ENCODE measurements at places on chromosomes 6 and 20.

GRCh38 chr20:58056921-58057686 lies 171.3 kb downstream of the ANKRD60 start:
- DNase-seq = no peak

DNA sequence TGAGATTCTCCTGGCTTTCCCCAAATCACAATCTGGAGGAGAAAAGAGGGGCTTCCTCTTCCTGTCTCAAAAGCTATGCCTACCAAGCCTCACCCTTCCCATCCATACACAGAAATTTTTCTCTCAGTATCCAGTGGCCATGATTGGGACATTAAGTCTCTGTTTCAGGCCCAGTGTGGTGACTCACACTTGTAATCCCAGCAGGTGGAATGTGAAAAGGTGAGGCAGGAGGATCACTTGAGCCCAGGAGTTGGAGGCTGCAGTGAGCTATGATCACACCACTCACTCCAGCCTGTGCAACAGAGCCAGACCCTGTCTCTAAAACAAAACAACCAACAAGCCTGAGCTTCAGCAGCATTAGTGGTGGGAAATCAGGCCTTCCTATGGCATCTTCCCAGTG lies 210.0 kb downstream of the OGFRL1 start:
- DNase-seq = no peak

- no peak for DNase-seq
These were observed 65.4 kb upstream of the MAFB start for GRCh38 chr20:40754339-40754943.

- no peak for DNase-seq
These were observed 32.4 kb downstream of the NINL start for GRCh38 chr20:25552977-25553376.

DNA sequence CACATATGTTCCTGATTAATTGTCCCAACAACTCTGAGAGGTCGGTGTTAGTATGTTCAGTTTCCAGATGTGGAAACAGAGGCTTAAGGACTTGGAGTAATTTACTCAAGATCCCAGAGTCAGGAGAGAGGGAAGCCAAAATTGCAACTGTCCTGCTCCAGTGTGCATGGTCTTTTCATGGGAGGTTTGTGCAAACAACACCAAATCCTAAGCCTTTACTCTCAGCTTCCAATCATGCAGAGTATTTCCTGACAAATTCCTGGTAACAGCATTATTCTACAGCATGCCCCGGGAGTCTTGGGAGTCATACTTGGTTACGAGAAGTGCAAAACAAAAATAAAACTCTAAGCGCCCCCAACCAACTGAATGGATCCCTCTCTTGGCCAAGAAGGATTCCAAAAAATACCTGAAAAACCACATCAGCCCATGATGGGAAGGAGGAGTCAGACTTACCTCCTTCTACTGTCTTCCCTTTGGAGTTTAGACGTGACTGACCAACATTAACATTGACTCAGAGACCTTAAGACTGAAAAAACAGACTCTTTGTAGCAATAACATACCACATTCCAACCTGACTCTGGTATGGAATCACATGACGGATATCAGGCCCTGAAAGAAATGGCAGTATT lies 30.8 kb upstream of the PPP1R3G start:
- no peak for DNase-seq

- DNase-seq = no peak
These were observed 6.5 kb upstream of the UCKL1 start for GRCh38 chr20:63962426-63963347.

DNA sequence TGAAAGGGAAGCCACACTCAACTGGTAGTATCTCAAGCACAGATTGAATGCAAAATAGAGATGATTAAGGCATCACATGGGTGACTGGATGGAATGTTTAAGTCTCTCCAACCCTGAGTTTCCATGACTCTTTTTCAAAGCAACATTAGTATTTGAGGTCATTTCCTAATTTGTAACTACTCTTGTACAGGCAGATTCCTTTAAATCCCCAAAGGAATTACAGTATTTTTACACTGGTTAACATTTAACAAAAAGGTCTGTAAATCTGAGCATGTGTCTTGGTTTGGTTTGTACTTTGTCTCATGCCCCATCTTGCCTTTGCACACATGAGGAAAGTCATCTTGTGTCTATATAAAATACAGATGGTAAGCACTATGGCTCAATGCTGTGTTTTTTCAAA lies 15.1 kb downstream of the RMND1 start:
- no peak for DNase-seq
